H54 (cell line): ENCODE measurements at places on chromosomes 11 and 22.

GRCh38 chr22:35085621-35086020 lies 19.7 kb downstream of the ISX start:
- DNase-seq: no peak

GRCh38 chr11:57203882-57204480 lies 22.2 kb downstream of the LRRC55 start:
- DNase-seq: no peak

- no peak for DNase-seq
Measured at GRCh38 chr11:130227373-130227772, 67.8 kb downstream of the ST14 start.

- DNase-seq: peak; percentile 12
Measured at GRCh38 chr11:100739666-100740065, 52.6 kb downstream of the ARHGAP42 start.

DNA sequence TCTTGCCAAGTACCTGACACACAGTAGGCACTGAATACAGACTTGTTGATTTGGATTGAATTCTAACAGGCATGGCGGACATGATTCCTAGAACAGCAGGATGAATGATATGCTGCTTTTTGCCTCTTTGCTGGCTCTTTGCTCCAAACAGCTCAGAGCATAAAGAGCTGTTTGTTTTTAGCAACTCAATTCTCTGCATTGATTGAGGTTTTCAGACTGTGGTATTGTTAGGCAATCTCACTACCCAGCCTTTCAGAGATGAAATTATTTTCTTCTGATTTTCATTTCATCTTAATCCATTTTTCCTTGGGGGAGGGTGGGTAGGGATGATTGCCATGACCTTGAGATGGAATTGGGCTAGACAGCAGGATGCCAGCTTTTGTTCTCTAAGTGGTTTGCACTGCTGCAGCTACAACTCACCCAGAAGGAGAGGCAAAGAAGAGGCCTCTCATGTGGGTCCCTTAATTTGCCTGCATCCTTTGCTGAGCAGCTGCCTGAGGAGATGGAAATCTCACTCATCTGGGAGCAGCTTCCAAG lies 20.5 kb downstream of the COA4 start:
- DNase-seq: no peak

DNA sequence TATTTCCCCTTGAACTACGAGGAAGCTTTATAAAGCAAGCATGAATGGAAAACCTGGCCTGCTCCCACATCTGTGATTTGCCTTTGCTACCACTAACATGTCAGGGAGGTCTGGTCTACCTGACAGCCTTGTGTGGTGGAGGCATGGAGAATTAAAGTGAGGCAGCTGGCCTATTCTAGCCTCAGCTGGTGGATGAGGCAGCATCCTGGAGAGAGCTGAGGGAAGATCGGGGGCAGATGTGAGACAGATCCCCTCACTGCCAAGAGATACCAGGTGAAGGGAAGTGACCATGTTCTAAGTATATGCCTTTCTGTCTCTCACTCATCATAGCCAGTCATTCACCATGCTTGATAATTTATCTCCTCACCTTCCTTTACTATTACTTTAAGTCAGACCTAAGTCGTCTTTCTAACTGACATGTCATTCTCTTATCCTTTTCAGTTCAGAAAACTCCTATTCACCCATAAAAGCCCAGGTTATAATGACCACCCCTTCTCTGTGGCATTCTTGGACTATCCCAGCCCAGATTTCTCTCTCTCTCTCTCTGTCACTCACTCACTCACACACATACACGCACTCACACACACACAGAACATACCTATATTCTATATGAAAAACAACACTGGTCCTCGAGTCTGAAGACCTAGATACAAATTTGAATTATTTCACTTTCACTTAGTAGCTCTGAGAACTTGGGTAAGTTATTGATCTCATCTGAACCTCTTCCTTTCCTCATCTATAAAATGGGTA lies 90.7 kb downstream of the CSNK2A3 start:
- DNase-seq: no peak

DNA sequence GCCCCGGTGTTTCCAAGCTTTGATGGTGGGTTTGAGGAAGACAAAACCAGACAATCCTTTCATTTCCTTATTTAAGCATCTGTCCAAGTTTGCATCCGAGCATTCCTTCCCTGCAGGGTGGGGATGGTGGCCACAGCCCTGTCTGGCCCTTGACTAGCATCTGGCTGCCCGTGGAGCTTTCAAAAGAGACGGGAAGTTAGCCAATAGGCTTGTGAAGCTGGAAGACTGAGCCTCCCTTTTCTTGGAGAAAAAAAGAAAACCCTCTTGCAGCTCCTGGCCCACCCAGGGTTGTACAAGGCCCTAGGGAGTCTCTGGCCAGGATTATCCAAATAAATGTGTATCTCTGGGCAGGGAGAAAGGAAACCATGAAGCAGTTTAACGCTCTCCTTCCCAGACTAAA lies 60.6 kb downstream of the MICAL2 start:
- no peak for DNase-seq

DNA sequence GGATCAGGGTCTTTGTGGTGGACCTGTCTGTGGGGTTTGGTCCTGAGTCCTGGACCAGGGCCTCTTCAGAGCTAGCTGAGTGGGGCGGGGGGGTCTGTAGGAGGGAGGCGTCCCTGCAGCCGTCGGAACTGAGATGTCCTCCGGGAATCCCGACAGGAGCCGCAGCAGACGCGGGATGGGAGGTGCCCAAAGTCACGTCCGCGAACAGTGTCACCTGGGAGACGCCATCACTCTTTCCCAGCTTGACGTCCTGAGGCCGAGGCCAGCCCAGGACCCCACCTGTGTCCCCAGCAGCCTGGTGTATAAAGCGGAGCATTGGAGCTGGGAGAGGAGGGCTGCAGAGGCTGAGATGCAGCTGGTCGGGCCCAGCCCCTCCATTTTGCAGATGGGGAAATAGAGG lies 1234.7 kb downstream of the BRD1 start:
- no peak for DNase-seq

- no peak for DNase-seq
Measured at GRCh38 chr11:101444851-101445250, 139.0 kb downstream of the TRPC6 start.

- DNase-seq: peak; percentile 77
Measured at GRCh38 chr11:64224151-64224890, 1.7 kb downstream of the TRPT1 start.

DNA sequence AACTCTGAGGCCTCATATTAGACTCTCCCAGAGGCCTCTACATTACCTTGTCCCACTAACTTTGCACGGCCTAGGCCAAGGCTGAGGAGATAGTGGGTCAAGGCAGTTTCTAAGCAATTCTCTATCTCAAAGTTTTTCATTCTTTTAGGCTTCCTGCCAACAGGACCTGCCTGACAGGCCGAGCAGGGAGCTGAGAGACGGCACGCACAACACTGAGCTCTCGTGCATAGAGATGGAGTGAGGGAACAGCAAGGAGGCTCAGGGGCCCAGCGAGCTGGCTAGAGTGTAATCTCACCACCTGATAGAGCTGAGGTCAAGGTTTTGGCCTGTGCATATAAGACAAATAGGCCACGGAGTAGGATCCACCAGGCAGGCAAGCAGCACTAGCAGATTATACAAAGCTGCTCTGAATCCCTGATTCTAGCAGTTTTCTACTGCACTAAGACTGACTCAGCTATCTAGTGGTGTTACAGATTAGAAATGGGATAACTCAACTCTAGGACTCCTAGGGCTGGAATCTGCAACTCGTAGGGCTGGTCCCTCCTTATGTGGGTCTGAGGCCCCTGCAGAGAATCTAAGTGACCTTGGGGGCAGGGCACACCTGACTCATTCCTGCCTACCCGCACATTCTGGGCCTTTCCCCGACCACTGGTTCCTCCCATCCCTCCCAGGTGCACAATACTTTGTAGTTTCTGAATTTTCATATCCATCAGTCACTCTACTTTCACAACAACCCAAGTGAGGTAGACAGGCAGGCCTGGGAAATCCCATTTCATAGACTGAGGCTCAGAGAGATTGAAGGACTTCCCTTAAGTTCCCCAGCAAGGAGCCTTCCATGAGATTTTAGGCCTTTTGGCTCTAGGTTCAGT lies 1.7 kb downstream of the CYB5R2 start:
- DNase-seq: no peak

GRCh38 chr11:121071846-121072450 lies 29.1 kb upstream of the TECTA start:
- no peak for DNase-seq

GRCh38 chr11:134216816-134217215 lies 7.0 kb downstream of the NCAPD3 start:
- DNase-seq: no peak

GRCh38 chr11:119375337-119376196 lies 5.9 kb downstream of the USP2 start:
- no peak for DNase-seq

DNA sequence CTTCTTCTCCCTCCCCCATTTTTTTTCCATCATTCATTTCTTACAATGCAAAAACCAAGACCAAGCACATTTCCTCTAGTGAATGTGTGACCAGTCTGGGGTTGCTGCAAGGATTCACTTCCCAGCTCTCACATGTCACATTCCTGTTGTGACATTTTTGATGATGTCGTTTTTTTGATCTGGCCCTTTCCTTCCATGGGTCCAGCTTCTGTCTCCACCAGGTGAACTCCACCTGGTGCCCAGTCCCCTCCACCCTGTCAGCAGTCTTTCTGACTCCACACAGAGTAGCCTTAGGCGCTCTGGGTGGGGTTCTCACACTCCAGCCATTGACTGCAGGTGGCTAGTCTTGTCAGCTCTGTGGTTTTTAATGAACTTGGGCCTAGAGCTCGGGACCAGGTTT lies 15.6 kb downstream of the PANX1 start:
- DNase-seq: no peak

DNA sequence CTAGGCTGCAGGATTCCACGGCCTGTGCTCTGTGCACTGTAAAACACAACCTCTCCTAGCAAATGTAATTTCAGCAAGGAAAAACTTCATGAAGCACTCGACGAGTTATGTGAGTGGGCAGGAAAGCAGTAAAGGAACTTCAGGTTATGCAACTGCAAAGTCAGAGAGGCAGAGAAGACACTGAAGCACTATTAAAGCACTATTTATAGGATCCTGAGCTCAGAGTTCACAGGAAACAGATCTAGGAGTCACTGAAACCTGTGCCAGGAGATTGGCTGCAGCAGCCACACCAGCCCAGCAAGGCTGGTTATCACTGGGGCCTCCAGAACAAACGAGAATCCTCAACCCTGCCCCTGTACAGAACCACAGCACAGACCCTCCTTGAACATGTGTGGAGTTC lies 2.5 kb downstream of the SMIM35 start:
- no peak for DNase-seq

DNA sequence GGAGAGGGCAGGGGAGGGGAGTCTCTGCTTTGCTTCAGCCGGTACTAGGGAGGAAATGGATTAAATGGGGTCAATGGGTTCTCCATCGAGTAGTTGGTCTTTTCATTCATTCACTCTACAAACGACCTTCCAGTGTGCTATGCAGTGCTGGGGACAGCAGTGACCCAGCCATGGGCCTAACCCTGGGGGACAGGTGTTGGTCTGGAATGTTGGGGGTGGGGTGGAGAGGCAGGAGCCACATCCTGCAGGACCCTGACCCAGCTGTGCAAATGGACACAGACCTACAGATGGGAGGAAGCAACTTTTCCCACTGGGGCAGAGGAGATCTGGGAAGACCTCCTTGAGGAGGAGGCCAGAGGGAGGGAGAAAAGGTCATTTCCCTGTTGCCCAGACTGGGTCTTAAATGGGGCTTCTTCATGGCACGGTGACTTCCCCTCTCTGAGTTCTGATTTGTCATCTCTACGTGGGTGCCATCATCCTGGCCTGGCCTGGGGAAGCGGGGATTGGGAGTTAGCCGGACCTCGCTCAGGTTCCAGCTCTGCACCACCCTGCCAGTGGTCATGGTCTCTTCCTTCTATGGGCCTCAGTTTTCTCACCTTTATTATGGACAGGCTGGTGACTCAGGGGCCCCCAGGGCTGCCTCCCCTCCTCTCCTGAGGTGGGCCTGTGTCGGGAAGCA lies 2.0 kb downstream of the CYTH4 start:
- DNase-seq: no peak

GRCh38 chr11:73469401-73469800 lies 93.2 kb downstream of the RELT start:
- no peak for DNase-seq

GRCh38 chr11:26017322-26017860 lies 314.5 kb upstream of the ANO3 start:
- DNase-seq: no peak

GRCh38 chr22:38218661-38219622 lies 17.1 kb downstream of the MAFF start:
- peak; percentile 75 for DNase-seq

DNA sequence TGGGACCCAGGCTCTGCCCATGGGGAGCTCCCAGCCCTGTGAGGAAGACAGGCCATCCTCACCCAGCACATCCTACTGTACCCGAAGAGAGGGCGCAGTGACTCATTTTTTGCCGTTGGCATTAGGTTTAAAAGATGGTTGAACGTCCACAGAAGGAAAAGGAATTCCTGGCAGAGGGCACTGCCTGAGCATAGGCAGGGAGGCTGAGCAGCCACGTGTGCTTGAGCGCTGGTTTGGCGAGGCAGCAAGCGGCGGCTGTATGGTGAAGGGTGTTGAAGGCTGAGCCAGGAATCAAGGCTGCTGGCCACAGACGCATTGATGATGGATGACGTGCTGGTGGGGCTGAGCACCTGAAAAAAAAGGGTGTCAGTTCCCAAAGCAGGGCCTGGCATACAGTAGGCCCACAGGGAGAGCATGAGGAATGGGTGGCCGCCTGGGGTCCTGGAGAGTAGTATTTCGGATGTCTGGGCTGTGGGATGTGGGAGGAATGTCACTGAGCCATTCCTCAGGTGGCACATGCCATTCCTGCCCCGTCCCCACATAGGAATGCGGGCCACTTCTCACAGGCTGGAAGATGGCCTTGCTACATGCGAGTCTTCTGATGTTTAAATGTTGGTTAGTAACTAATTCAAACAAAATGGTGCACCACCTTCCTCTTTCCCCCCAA lies 112.5 kb downstream of the KIAA1671 start:
- no peak for DNase-seq

GRCh38 chr22:24002272-24002671 lies 3.0 kb downstream of the GSTT4 start:
- DNase-seq: no peak

DNA sequence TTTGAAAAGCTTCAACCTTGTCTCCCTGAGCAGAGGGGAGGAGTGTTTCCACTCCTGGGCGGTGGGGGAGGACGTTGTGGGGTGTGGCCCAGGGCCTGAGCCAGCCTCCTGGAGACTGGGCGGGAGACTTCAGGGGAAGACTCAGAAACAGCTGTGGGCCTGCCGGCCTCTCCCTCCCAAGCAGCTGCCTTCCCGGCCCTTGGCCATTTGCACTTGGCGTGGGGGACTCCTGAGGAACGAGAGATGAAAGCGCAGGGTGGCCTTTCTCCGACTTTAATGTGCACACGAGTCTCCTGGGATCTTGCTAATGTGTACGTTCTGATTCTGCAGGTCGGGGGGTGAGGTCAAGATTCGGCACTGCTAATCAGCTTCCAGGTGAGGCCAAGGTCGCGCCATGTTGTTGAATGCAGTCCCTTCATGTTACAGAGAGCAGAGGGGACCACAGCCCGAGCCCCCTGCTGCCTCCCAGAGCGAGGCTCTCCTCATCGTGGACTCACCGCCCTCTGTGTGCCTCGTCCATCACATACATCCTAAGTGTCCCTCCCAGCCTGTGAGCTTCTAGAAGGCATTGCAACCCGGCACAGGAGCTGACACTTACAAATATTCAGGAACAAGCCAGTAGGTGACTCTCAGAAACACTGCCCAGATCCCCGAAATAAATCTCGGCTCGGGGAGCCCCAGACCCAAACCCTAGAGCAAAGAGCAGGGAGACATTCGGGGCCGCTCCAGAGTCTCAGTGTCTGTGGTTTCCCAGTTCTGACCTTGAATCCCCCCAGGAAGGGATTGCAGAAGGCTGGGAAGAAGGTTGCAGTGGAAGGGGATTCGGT lies 7.7 kb downstream of the LIF start:
- DNase-seq: peak; percentile 56

GRCh38 chr22:43654271-43654670 lies 157.8 kb downstream of the EFCAB6 start:
- DNase-seq: no peak
